ENCODE measurements at places on chromosomes 6 and 20.

DNA sequence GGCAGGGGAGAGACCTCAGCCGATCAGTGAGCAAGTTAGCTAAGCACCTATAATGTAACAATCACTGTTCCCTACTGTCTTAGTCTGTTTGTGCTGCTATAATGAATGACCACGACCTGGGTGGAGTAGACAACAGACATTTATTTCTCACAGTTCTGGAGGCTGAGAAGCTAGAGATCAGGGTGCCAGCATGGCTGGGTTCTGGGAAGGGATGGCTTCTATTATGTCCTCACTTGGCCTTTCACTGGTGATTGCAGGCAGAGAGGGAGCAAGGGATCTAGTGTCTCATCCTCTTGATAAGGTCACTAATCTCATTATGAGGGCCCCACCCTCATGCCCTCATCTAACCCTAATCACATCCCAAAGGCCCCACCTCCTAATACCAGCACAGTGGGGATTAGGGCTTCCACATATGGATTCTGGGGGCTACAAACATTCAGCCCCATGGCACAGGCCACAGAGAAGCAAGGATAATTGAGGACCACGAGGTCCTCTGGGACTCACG lies 162.5 kb downstream of the CD83 start:
- no peak for DNase-seq

GRCh38 chr6:17505062-17505476 lies 95.0 kb upstream of the FAM8A1 start:
- no peak for DNase-seq

DNA sequence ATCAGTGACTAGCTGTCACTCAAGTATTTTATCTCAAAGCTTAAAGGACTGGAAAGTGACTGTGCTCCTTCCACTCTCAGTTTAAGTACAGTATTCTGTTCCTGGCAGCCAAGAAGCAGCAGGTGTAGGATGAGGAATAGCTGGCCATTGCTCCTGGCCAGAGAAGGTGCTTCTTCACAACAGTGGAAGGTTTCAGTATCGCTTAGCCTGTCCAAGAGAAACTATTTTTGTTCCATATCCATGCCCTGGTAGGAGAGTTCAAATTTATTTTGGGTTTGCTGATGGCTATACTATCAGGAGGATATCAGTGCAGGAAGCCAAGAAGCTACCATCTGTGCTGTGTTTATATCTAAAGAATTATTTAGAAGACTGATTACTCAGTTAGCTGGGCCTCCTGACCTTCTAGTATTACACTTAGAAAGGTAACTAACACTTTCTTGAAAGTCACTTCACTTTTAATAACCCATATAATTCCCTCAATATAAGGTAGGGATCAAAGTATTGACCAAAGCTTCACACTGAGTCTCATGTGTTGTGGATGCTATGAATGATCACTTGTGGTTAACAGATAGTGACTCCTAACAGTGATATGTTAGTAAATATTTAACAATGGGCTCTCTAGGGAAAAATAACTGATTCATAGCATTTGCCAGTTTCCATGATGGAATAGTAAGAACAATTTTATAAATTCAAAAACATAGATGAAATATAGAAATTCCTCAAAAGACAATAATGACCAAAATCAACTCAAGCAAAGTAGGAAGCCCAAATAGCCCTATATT lies 99.9 kb downstream of the AIG1 start:
- DNase-seq, result peak; percentile 33

- no peak for DNase-seq
Observed at GRCh38 chr20:59231124-59231804, 67.6 kb downstream of the ZNF831 start.

DNA sequence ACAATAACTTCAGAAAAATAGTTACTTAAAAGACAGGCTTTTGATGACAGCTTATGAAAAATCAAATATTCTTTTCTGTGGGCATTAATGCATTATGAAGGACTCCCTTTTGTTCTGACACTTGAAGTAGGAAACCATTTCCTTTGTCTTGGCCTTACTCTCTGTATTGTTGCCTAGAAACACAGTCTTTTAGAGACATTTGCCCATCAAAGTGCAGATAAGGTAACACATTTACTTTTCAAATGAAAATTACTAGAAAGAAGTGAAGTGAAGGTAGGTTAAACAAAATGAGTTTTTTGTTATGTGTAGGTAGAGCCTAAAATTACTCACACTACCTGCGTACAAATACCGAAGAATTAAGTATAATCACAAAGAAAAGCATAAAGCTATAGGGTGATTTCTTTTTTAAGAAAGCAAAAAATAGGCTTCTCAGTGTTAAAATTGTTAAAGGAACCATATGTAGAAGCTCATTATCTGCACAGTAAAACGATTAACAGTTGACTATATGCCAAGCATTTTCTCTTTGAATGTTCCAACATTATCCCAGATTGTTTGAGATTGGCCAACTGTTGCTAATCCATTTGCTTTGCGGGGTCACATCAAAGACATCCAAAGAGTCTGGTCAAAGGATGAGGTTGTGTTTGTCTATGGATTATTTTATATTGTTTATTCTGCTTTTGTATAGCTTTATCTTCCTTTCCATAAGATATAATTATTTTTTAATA lies 542.0 kb upstream of the RNF217 start:
- DNase-seq, result no peak

GRCh38 chr20:24622856-24623255 lies 153.4 kb downstream of the SYNDIG1 start:
- no peak for DNase-seq

GRCh38 chr20:13220194-13220903 lies 725 bp upstream of the ISM1 start:
- DNase-seq, result peak; percentile 53

GRCh38 chr6:123064038-123064437 lies 68.0 kb downstream of the CLVS2 start:
- no peak for DNase-seq

GRCh38 chr20:647479-648019 lies 5.5 kb downstream of the SRXN1 start:
- DNase-seq, result no peak

- no peak for DNase-seq
Observed at GRCh38 chr20:44396369-44397130, 41.1 kb downstream of the HNF4A start.

- DNase-seq, result no peak
Observed at GRCh38 chr6:170137911-170138910, 152.7 kb downstream of the DLL1 start.

- peak; percentile 89 for DNase-seq
Observed at GRCh38 chr6:39357998-39358686, 35.6 kb upstream of the KCNK16 start.

DNA sequence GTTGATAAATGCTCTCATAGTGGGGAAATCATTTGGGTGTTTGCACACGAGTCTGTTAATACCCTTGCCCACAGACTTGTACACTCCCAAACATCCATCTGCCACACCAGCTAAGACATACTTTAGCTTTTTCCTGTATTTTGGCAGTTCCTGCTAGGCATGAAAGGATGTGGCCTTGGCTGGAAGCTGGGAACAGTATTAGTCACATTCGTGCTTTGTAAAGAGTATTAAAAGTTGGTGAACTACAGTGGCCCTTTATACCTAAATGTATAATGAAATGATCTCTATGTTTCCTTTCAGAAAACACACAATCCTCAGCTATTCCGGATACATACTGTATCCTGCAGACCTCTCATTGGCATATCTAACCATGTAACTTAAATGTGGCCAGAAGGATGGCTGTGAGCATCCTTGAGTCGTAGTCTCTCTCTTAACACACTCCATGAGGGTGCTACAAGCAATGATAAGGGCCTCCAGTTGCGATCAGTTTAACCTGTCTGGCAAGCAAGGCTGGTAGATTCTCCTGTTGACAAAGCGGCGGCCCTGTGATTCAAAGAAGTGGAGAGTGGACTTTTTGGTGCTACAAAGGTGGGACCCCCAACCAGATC lies 1.5 kb downstream of the LEMD2 start:
- DNase-seq, result no peak

DNA sequence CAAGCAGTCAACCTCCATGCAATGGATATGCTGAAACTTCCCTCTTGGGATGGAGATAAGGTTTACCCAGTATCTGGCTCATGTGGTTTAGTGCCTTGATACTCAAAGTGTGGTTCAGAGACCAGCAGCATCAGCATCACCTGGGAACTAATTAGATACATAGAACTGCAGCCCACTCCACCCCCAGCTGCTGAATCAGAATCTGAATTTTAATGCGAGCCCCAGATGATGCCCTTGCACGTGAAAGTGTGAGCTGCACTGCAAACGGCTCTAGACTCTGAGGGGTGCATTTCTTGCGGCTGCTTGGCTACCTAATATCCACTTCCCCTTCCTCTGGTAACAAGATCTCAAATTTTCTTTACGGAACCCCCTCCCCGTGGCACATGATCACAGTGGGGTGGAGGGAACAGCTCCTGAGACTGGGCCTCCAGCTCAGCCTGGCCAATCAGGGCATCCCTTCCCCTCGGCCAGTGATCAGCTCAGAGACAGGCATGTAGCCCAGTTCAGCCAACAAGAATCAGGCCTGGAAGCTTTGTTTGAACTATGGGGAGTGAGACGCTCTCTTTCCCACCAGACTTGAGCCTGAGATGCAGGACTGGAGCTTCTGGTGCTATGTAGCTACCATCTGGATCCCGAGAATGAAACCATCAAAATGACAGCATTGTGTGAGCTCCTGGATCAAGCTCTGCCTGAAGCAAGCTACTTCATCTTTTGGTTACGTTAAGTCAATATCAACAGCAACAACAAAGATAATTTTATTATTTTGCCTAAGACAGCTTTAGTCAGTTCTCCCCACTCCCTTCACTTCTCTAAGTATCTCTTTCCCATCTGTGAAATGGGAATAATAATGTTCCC lies 12.8 kb downstream of the KCNK15 start:
- no peak for DNase-seq

DNA sequence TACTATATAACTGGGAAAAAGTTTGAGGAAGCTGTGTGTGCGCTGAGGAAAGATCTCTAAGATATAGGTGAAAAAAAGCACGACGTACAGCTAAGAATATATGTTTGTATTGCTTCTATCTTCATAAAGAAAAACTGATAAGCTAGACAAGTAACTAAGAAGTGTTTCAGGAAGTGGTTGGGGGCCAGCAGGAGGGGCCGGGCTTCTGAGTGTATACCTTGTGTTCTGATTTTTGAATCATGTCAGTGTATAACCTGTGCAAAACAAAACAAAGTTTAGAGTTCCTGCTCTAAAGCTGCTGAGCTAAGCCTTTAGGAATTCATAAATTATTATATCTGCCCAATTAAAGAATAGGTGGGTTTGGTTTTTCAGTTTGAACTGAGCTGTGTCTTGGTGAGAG lies 7.9 kb upstream of the OSER1 start:
- DNase-seq, result no peak

DNA sequence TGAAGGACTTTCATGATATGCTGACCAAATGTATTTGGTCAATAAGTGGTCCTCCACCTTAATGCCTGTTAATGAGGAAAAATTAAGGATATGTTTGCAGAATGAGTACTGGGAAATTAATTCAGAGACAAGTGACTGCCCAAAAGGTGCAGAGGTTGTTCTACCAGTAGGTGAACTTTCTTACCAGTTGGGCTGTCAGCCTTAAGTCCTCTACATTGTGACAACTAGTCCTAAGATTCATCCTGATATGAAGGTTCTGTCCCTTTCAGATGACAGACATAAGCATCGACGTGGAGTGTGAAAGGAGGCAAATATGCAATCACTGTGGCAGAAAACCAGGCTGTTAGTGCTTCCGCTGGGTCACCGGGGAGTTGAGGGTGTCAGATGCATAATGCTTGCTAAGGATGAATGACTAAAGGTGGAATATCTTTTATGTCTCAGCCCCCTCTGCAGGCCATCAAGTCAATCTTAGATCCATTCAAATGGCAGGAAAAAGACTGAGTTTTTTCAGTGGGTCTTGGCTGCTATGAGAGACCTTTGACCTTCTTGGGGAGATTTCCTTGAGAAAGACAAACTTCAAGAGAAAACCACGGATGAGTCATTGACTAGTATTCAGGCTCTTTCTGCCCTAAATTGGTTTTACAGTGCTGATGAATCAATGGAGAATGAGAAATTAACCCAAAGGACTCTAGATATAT lies 226.0 kb downstream of the TPBG start:
- peak; percentile 19 for DNase-seq

DNA sequence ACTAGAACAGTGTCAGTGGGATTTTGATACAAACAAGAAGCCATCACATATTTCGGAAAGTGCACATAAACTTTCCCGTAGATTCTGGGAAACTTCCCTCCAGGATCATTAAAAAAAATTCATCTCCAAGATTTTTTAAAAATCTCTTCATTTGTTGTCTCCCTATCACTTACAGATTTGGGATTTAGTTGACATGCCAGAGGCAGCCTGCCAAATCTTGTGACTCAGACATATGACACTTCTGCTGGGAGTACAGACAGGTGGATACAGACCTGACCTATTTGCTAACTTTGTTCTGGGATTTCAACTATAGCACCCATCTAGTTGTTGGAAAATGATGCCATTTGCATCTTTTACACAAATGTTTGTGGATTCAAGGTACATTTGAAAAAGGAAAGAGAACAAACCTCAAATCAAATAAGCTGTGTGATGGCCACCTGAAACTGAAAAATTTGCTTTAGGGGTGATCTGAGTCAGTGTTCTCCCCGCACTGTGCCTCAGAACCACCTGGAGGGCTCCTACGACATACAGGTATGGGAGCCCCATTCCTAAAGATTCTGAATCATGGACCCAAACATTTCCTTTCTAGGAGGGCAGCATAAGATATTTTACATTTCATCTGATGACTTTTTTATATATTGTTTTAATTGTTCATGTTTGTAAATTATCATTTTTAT lies 21.9 kb upstream of the CD2AP start:
- no peak for DNase-seq

- no peak for DNase-seq
Observed at GRCh38 chr20:9360431-9360830, 154.0 kb upstream of the LAMP5 start.

DNA sequence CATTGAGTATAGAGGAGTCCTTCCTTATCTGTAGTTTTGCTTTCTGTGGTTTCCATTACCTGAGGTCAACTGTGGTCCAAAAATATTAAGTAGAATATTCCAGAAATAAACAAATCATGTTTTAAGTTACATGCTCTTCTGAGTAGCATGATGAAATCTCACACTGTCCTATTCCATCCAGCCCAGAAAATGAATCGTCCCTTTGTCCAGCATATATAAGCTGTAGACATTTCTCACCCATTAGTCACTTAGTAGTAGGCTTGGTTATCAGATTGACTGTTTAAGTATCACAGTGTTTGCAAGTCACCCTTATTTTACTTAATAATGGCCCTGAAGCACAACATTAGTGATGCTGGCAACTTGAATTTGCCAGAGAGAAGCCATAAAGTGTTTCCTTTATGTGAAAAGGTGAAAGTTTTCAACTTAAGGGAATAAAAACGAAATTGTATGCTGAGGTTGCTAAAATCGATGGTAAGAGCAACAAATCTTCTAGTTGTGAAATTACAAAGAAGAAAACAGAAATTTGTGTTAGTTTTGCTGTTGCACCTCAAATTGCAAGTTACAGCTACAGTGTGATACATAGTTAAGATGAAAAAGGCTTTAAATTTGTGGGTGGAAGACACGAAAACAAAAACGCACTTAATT lies 198.6 kb upstream of the SIM1 start:
- DNase-seq, result no peak
